ENCODE measurements at places on chromosomes 11 and 22. TPM values are rescaled to one million over a fixed set of nuclear protein-coding genes. Genes with fewer than 3 reads are reported as not detected.

The MYO7A gene
- total RNA-seq: under 0.01 TPM

- peak; percentile 57 for DNase-seq
These were observed 53.5 kb downstream of the OTOG start for GRCh38 chr11:17600316-17601255.

DNA sequence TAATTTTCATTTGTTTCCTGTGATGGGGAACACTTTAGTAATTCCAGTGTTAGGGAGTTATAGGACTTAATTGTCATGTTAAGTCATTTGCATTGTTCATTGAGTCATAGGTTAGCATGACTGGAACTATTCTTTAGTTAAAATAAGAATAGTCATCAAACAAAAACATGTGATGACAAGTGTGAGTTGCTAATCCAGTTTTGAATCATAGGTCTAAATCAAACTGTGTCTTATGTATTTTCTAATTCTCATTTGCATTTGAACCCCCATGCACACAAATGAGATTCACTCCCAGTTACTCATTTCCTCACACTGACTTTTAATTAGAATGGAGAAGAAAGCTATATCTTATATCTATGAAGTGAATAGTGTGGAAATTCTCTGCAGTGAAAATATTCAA lies 405.6 kb downstream of the LRRC4C start:
- DNase-seq: no peak

DNA sequence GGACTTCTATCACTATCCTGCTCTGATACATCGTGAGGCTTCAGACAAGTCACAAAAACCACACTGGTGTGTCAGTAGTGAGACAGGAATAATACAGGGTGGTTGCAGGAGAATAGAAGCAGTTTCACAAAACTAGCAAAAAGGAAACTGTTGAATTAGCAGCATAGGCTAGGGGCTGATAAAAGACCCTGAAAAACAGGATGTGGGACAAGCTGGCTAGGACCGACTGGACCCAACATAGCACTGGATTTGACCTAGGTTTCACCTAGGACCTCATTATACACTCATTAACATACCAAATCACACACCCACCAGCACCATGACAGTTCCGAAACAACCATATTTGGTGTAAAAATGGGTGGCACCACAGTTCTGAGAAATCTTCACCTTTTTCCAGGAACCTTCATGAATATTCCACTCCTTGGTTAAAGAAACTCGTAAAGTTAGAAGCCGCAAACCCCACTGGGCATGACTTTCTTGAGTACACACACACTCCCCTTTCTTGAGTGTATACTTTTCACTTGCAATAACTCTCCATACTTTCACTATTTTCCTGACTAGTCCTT lies 76.2 kb downstream of the SLC1A2 start:
- DNase-seq: no peak

The TRPM5 gene
- total RNA-seq: under 0.01 TPM

DNA sequence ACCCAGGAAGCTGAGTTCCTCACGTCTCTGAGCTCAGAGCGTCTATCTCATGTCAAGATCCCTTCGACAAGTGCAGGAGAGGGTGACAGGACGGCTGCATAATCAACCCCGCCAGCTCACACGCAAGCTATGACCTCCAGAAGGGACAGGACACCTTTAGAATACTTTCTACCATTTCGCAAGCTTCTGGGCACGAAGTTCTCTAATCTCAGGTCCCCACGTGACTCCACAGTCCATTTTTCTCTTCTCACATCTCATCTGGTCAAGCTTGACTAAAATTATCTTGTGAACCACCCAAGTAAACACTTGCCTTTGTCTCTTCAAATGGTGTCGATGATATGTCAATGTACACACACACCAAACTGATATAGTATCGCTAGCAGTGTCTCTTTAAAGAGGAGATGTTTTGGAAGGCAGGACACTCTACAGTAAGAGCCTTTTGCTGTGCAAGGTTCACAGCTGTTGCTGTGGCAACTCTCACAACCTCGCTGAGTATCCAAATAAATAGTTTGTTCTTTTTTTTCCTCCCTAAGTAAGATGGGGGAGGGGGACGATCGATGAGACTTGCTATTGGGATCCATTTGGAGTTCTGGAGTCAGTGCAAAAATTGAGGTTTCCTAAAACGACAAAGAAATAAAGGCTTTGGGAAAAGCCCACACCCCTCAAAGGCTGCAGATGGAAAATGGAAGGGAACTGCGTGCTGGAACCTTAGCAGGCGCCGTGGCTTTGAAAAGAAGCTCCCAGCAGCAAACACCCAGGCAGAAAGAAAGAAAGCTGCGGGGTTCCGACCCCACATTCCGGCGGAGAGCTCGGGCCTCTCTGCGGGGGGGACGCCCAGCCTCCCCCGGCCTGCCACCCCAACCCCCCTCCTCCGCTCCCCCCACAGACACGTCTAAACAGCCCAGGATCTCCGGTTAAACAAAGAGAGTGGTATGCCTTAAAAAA lies 215.4 kb upstream of the UBASH3B start:
- DNase-seq: peak; percentile 86

The MRE11 gene
- 15.0 TPM for total RNA-seq

Measured in osteoblast (primary cell).